Spleen (tissue), 13 donors: ENCODE measurements at places on chromosomes 16 and 17.
A peak's percentile ranks its signal among the peaks of the same experiment; 100 is the strongest.

- no peak for DNase-seq
Observed at GRCh38 chr17:27893841-27894503, 807 bp upstream of the LYRM9 start.

- no peak for DNase-seq
Observed at GRCh38 chr17:10276436-10276835, 78.0 kb upstream of the GAS7 start.

DNA sequence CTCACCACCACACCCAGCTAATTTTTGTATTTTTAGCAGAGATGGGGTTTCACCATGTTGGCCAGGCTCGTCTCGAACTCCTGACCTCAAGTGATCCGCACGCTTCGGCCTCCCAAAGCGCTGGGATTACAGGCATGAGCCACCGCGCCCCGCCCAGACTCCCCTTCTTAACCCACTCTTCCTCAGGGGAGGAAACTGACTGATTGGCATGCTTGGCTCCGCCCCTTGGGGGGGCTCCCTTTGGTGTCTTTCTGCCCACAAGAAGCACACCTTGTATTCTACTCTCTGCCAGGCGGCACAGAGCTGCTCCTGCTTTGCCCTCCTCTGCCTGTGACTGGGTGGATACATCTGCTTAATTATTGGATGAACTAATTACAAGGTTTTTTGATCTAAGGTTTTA, 4.7 kb upstream of the ASGR2 start:
- DNase-seq: peak; percentile 43

DNA sequence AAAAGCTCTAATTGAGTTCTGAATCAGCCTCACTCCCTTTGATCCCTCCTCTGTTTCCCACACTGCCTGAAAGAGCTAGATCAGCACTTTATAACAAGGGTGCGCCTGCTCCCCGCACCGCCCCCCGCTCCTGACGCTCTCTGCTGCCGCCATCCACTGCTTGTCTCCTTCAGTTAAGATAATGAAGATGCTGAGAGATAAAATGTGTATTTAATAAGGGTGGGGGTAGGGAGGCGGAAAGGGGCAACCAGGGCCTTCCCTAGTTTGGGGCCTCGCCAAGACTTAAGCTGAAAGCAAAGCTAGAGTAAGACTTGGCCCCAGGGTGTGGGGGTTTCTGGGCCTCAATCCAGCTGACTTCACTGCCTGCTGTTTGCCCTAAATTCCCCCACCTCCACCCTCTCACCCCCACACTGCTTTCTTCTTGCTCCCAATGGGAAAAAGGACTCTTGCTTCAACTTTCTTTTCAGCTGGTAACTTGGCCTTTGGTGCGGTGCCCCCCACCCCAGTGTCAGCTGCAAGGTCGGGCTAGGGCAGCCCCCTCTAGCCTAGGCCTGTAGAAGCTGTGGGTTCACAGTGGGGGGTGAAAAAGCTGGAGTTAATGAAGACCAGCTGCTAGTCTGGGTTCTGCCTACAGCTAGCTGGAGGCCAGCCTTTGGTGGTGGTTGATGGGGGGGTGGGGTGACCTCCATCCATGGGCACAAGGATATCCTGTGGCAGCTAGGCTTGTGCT, 1.8 kb upstream of the RARA start:
- DNase-seq: peak; percentile 81

- DNase-seq: no peak
Observed at GRCh38 chr16:88446736-88447135, 6.3 kb upstream of the ZFPM1 start.

DNA sequence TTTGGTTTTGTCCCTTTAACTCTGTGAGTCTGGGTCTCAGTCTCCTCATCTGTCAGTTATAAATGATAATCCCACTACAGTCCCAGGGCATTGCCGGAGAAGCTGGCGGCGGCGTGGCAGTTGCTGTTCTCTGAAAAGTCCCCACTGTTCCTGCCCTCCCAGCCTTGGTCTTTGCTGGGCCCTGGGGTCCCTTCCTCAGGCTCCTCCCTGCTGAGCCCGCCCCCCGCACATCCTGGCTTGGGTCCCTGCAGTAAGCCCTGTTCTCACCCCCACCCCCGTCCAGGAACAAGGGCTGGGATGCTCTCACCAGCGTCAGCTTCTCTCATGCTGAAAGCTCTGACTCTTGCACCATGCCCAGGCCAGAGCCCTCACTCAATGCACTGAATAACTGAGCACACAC, 35.3 kb upstream of the PEMT start:
- DNase-seq: no peak

GRCh38 chr16:11526655-11527350, 59.9 kb downstream of the LITAF start:
- DNase-seq: no peak

GRCh38 chr16:28298511-28298878, 6.2 kb downstream of the SBK1 start:
- no peak for DNase-seq
